ENCODE measurements at places on chromosomes 1 and 21. TPM values are rescaled to one million over a fixed set of nuclear protein-coding genes. Genes with fewer than 3 reads are reported as not detected.
A peak's percentile ranks its signal among the peaks of the same experiment; 100 is the strongest.

- peaks cover 6% of the 10 kb centered on the region for H3K4me1 ChIP-seq
- no peak for DNase-seq
- H3K36me3 ChIP-seq, result no peaks in the 10 kb centered on the region
- H3K27me3 ChIP-seq, result no peaks in the 10 kb centered on the region
- no peak overlapping the region for H3K27ac ChIP-seq
These were observed 97.7 kb downstream of the PGBD5 start for GRCh38 chr1:230328342-230329015.

- no peak overlapping the region for H3K4me3 ChIP-seq
- peaks cover 42% of the 10 kb centered on the region for H3K4me1 ChIP-seq
- no peak overlapping the region for H3K27ac ChIP-seq
- no peaks in the 10 kb centered on the region for H3K27me3 ChIP-seq
- no peak for DNase-seq
- peaks cover 48% of the 10 kb centered on the region for H3K36me3 ChIP-seq
These were observed 701 bp downstream of the DEDD start for GRCh38 chr1:161131523-161132409.

The CRYAA gene
- total RNA-seq, result not detected

DNA sequence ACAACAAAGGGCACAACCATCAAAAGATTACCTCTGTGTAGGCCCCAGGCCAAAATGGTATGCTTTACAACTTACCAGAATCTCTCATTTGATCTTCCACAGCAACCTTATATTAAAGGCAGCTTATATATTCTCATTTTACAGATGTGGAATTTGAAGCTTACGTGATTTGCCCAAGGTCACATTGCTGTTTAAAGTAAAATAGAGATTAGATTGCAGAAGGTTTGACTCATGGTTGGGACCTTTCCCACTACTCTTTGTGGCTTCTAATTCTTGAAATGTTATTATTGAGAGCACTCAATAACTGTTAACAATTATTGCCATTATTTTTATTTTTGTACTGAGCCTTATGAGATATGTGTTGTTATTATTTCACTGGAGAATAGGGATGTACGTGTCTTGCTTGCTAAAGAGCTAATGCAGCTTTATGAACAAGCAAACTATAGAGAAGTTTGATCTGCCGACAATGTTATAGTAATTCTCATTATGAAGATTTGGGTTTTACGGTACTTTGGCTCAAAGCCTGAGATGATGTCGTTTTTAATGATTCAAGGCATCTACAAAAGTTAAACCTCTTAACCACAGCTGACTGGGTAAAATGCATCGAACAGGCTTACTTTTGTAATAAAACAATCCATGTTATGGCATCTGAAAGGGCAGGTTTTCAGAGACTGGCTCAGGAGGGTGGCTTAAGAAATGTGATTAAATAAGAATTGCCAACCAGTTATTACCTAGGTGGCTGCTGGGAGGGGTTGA is 43.3 kb upstream of the TSNAX start:
- no peaks in the 10 kb centered on the region for H3K4me1 ChIP-seq
- peaks cover 33% of the 10 kb centered on the region for H3K27me3 ChIP-seq
- no peaks in the 10 kb centered on the region for H3K36me3 ChIP-seq

DNA sequence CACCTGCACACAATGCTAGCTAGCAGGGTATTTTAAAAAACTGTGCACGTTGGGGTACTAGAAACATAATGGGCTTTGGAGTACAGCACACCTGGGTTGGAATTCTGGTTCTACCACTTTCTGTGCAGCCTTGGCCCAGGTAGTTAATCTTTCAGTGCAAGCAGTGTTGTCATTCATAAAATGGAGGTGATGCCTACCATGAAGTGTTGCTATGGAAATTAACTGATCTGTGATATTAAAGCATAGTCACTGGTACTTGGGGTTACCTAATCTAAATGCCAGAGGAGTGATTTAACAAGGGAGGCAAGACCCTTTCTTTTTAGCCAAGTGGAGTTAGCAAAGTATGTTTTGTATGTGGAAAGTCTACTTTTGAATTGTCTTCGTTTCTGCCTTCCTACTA is 18.0 kb downstream of the ATP1B1 start:
- no peak for DNase-seq
- peaks cover 15% of the 10 kb centered on the region for H3K4me1 ChIP-seq
- no peaks in the 10 kb centered on the region for H3K27me3 ChIP-seq
- no peak overlapping the region for H3K4me3 ChIP-seq
- no peak overlapping the region for H3K27ac ChIP-seq
- peaks cover 53% of the 10 kb centered on the region for H3K36me3 ChIP-seq

The MLLT11 gene
- total RNA-seq, result 3.8 TPM

DNA sequence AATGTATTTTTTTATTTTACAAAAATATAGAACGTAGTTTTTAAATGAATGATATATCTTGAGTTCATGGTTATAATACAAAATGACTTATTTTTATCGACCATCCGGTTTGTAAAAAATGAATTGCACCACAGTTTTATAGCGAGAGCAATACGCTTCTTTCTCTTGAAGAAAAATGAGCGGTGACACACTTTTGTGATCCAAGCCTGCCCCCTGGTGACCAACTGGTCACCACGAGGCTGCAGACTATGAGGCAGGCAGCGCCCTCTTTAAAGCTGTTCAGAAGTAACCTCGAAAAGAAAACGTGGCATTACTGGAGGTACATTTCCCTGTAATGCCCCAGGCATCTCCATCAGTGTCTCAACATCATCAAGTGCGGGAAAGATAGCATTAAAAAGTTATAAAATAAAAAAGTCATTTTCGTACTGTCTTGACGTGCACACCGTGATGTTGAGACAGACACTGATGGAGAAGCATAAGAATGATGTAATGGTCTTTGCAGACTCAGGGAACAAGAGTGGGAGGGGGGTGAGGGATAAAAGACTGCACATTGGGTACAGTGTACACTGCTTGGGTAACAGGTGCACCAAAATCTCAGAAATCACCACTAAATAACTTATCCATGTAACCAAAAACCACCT is 734.2 kb upstream of the ADAMTS5 start:
- H3K4me1 ChIP-seq, result no peaks in the 10 kb centered on the region
- no peak overlapping the region for H3K4me3 ChIP-seq
- peak; percentile 37 for DNase-seq
- no peaks in the 10 kb centered on the region for H3K27me3 ChIP-seq

The TNFRSF1B gene
- 153 TPM for total RNA-seq

DNA sequence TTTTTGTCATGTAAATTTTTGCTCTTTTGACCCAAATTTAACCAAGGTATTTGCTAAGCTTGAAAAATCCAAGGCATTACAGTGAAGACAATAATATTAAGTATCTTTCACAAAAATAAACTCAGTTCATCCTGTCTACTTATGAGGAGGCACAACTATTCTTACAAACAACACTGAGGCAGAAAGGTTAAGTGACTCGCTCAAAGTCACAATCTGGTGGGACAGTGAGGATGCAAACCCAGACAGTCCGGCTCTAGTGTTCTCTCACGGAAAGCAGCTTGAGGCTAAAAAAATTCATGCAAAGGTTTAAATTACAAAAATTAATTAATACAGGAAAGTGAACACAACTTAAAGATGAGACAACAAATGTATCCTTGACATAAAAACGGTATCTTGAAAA is 125.3 kb downstream of the SIPA1L2 start:
- H3K27ac ChIP-seq, result no peak overlapping the region
- no peak overlapping the region for H3K4me3 ChIP-seq
- no peaks in the 10 kb centered on the region for H3K36me3 ChIP-seq
- H3K27me3 ChIP-seq, result peaks cover 4% of the 10 kb centered on the region

The APOBEC4 gene
- not detected for total RNA-seq

- no peaks in the 10 kb centered on the region for H3K36me3 ChIP-seq
- peaks cover 26% of the 10 kb centered on the region for H3K27me3 ChIP-seq
- no peak for DNase-seq
These were observed 657 bp upstream of the LIN9 start for GRCh38 chr1:226309398-226310244.

DNA sequence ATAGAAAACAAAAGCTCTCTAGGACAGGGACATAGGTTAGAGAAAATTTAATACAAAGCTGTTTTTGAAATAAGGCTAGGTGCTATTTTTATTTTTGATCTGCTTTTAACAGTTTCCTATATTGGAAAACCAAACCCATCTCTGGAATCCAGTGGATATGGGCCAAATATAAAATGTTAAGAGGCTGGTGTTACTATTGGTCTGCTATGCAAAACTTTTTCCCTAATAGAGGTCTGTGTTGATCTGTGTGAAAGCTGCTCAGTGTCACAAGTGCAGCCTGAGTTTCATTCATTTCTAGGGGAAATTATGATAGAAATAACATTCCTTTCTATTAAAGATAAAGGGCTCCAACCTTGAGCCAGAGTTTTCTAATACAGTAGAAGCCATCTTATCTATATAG is 116.4 kb downstream of the OLFML2B start:
- H3K36me3 ChIP-seq, result peaks cover 7% of the 10 kb centered on the region
- no peak for DNase-seq
- no peak overlapping the region for H3K4me3 ChIP-seq
- peaks cover 13% of the 10 kb centered on the region for H3K4me1 ChIP-seq
- no peaks in the 10 kb centered on the region for H3K27me3 ChIP-seq

The FCRL1 gene
- not detected for total RNA-seq

DNA sequence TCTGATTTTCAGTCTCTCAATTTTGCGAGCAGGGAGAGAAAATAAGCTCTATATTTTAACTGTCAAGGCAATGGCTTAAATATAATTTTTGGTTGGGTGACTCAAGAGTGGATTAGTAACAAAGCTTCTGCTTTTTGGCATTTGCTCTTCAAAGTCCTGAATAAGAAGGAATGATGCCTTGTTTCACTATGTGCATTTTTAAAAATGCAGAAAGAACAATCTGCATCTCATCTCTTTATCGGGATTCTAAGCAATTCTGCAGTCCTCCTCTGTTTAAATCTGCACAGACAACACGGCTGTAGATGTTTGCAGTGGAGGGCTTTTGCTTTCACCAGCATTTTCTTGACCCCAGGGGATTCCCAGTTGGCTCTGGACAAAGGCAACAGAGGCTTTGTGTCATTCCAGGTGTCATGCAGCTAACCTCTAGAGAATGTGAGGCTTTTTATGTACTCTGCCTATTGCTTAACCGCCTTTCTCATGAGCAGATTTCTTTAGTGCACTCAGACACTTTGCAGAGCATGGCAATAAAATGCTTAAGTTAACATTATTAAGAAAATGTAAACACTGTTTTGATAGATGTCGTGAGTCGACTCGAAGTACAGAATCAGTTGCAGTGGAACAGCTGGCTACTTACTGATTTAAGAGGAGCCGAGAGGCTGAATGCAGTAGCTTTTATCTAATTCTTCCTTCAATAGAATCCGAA is 783.2 kb upstream of the NEGR1 start:
- no peak for DNase-seq
- H3K27ac ChIP-seq, result no peak overlapping the region
- no peak overlapping the region for H3K4me3 ChIP-seq
- no peaks in the 10 kb centered on the region for H3K27me3 ChIP-seq
- H3K36me3 ChIP-seq, result no peaks in the 10 kb centered on the region

- no peak overlapping the region for H3K27ac ChIP-seq
- peaks cover 20% of the 10 kb centered on the region for H3K27me3 ChIP-seq
- DNase-seq, result no peak
- no peak overlapping the region for H3K4me3 ChIP-seq
These were observed 19.9 kb upstream of the SHCBP1L start for GRCh38 chr1:182972829-182973228.

DNA sequence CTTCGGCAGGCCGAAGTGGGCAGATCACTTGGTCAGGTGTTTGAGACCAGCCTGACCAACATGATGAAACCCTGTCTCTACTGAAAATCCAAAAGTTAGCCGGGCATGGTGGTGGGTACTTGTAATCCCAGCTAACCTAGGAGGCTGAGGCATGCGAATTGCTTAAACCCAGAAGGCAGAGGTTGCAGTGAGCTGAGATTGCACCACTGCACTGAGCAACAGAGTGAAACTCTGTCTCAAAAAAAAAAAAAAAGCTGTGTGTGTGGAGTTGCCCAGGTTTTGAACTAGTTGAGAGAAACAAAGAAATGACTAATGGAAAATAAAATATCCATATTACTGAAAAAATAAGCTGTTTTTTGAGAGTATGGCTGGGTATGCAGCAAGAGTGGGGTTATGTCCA is 100.2 kb downstream of the GTF2B start:
- H3K27me3 ChIP-seq, result no peaks in the 10 kb centered on the region
- H3K36me3 ChIP-seq, result peaks cover 40% of the 10 kb centered on the region
- peaks cover 15% of the 10 kb centered on the region for H3K4me1 ChIP-seq
- DNase-seq, result no peak
- H3K27ac ChIP-seq, result peak overlapping the region; percentile 4
- H3K4me3 ChIP-seq, result no peak overlapping the region

The PYHIN1 gene
- 10.0 TPM for total RNA-seq

DNA sequence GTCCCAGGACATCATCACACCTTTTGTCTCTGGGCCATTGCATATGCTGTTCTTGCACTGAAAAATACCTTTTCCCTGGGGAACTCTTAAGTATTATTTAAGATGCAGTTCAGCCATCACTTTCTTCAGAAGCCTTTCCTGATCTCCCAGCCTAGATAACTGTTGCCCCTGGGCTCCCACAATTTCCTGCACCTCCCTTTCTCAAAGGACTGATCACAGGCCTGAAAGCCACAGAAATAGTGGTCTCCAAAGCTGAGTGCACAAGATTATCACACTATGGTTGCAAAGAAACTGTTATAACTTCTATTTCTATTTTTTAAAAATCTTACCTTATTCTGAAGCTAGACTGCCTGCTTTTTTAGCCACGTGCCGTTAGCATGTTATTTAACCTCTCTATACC is 2.8 kb upstream of the ZSCAN20 start:
- H3K4me1 ChIP-seq, result peaks cover 30% of the 10 kb centered on the region
- no peak for DNase-seq
- H3K36me3 ChIP-seq, result no peaks in the 10 kb centered on the region

DNA sequence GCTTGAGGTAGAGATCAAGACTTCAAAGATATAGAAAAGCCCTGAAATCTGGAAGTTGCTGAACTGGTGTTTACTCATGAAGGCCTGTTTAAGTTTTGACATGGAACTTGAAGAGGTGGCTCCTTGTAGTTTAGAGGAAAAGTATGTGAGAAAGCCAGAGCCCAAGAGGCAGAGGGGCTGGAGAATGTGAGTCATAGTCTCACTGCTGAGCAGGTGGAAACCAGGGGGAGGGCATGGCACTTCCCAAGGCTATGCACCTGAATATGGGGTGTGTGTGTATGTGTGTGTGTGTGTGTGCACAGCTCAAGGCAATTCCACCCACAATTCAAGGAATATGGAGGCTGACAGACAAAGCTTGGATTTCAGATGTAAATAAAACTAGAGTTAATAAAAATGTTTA is 46.8 kb upstream of the C1orf198 start:
- H3K4me1 ChIP-seq, result no peaks in the 10 kb centered on the region
- H3K36me3 ChIP-seq, result peaks cover 41% of the 10 kb centered on the region

The ZNF593OS gene
- total RNA-seq, result not detected

DNA sequence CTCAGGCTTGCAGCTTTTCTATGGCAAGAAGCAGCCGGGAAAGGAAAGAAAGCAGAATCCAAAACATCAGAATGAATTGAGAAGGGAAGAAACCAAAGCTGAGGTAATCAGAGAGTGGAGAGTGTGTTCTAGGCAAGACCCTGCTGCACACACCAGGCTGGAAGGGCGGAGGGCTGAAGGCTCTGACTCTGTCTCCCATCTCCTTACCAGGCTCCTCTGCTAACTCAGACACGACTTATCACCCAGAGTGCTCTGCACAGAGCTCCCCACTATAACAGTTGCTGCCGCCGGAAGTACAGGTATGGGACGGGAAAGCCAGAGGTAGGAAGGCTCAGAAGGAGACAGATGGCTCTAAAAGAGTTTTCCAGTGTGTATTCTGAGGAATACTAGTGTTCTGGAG is 1.2 kb downstream of the SCNM1 start:
- H3K4me3 ChIP-seq, result peak overlapping the region; percentile 91
- peaks cover 60% of the 10 kb centered on the region for H3K36me3 ChIP-seq
- no peaks in the 10 kb centered on the region for H3K27me3 ChIP-seq

Data from activated T-helper 2 cell treated with anti-CD3 and anti-CD28 coated beads, Interferon-gamma antibody, Interleukin-2, Interleukin-4, amounts not matched to agents 10 μg/mL and 5 μg/mL and 100 μg/mL, durations not matched to agents 14 hours and 24 hours and 36 hours (primary cell).